Effector CD4-positive, alpha-beta T cell (primary cell): ENCODE measurements at places on chromosomes 6 and 20.

DNA sequence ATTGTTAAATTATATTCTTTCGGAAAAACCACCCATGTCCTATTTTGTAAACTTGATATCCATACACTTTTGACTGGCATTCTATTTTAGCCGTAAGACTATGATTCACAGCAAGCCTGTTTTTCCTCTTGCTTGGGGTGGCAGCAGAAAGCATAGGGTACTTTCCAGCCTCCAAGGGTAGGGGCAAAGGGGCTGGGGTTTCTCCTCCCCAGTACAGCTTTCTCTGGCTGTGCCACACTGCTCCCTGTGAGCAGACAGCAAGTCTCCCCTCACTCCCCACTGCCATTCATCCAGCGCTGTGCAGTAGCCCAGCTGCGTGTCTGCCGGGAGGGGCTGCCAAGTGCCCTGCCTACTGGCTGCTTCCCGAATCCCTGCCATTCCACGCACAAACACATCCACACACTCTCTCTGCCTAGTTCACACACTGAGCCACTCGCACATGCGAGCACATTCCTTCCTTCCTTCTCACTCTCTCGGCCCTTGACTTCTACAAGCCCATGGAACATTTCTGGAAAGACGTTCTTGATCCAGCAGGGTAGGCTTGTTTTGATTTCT, 2.1 kb upstream of the ESR1 start:
- DNase-seq = no peak

DNA sequence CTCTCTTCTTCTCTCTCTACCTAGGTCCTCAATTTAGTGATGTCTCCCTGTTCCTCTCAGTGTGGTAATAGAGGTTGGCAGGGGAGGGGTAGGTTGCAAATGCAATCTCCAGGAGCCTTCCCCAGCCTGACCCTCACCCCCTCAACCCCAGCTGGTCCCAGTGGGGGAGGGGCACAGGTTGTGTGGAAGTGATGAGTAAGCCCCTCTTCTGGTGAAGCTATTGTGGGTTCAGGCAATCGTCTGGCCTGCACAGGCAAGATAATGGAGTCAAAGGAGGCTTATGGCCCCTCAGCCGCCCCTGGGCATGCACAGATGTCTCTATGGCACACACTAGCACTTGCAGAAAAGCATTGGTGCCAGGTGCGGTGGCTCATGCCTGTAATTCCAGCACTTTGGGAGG, 10.8 kb upstream of the ADA start:
- DNase-seq = no peak

DNA sequence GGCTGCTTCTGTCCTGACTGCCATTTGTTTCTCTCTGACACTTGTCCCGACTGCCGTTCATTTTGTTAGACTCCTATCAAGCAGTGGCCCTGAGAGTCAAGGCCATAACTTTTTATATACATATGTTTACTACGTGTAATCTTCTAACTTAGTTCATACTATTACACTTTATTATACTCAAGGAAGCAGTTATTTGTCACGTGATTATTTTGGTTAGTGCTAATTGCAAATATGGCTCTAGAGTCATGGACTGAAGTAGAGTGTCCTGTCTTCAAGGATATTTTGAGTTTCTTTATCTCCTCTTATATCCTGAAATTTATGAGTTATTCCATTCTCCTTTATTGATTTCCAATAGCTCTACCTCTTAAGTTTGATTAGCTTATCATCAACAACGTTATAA, 294.2 kb upstream of the RNF217 start:
- DNase-seq = no peak

GRCh38 chr6:82761674-82762345, 303.8 kb downstream of the UBE3D start:
- no peak for DNase-seq

GRCh38 chr6:119643876-119644275, 294.3 kb upstream of the MAN1A1 start:
- DNase-seq = no peak

DNA sequence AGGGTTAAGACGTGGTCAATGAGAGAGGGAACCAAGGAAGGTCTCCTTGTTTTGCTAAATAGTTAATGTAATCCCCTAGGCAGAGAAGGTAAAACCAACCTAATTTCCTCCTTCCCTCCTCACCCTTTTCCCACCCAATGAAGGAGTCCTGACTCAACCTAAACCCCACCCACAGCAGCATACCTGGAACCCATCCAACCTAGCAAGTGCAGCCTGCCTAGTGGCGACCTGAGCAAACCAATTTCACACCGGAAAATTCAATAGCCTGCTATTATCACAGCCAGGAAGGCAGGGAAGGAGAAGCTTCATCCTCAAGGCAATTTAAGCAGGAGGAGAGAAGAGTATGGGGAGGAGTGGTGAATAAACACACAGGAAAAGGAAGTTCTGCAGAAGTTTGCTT, 46.9 kb downstream of the OSTM1 start:
- DNase-seq = no peak

GRCh38 chr6:28407401-28407800, 7.9 kb upstream of the ZSCAN12 start:
- DNase-seq = no peak

DNA sequence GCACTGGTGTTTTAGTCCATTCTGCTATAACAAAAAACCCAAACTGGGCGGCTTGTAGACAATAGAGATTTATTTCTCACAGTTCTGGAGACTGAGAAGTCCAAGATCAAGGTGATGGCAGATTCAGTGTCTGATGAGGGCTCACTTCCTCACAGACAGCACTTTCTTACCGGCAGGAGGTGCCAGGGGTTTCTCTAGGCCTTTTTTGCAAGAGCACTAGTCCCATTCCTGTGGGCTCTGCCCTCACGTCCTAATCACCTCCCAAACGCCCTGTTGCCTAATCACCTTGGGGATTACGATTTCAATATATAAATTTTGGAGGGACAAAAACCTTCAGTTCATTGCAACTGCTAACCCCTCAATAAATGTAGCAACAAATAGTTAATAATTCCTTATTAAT, 140.0 kb upstream of the SGK1 start:
- no peak for DNase-seq

- DNase-seq = no peak
Measured at GRCh38 chr20:8860011-8860495, 208.8 kb upstream of the PLCB4 start.

GRCh38 chr6:3270258-3270657, 11.5 kb downstream of the PSMG4 start:
- DNase-seq = no peak

- no peak for DNase-seq
Measured at GRCh38 chr6:129340983-129341382, 369.0 kb downstream of the ARHGAP18 start.

DNA sequence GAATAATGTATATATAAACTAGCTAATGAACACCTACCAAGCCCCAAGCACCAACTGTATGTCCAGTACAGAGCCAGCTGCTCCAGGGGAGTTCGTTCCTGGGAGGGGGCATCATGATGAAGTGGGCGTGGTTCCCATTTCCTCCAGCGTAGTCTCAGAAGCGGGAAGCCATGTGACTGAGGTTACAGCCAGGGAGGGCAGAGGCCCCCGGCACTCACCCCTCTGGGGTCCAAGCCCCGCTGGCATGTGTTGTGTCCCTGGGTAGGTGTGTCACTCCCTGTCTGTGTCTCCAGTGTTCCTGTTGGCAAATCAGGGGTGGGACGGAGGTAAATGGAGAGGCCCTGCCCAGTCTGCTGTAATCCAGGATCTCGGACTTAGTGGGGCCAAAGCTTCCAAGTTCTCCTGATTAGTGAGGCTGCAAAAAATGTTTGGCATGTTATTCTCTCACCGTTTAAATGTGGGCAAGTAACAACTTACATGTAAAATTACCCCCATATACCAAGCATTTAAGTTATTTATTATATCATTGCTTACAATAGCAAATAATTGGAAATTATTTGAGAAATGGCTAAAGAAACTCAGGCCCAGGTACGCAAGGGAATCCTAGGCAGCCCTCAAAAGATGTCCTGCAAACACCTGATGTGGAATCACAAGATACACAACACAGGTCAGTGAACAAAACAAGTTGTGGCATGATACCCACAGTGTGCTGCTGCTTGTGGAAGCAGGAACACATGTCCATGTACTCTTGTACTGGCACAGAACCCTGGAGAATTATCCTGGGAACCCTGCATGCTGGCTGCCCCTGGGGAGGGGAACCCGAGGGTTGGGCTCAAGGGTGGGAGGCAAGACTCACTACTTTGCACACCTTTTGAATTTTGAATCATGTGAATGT, 22.2 kb downstream of the FAM110A start:
- no peak for DNase-seq

GRCh38 chr6:109449795-109450673, 5.5 kb downstream of the MICAL1 start:
- no peak for DNase-seq

DNA sequence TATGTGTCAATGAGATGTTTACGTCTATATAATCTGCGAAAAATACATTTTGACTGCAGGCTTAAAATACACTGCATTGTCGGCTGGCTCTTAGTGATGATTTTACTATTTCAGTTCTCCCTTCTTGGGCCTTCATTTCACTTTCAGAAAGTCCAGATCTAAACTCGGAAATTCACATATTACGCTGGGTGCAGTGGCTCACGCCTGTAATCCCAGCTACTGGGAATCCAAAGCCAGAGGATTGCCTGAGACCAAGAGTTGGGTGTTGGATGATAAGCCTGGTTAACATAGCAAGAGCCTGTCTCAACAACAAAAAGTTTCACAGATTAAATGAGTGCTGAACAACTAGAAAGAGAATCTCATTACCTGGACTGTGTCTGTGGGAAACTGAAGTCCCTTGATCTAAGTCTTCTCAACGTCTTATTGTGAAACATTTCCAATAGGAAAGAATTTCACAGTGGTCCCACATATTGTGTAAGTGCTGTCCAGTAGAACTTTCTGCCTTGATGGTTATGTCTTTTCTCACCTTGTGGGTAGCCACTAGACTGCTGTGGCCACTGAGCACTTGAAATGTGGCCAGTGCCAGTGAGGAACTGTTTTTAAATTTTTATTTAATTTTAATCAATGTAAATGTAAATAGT, 1.9 kb downstream of the GINM1 start:
- DNase-seq = no peak

- DNase-seq = no peak
Measured at GRCh38 chr6:84771756-84772356, 7.5 kb upstream of the TBX18 start.

- DNase-seq = no peak
Measured at GRCh38 chr6:33860706-33861474, 57.1 kb upstream of the MLN start.

- DNase-seq = no peak
Measured at GRCh38 chr6:157604816-157605215, 218.2 kb upstream of the SNX9 start.

DNA sequence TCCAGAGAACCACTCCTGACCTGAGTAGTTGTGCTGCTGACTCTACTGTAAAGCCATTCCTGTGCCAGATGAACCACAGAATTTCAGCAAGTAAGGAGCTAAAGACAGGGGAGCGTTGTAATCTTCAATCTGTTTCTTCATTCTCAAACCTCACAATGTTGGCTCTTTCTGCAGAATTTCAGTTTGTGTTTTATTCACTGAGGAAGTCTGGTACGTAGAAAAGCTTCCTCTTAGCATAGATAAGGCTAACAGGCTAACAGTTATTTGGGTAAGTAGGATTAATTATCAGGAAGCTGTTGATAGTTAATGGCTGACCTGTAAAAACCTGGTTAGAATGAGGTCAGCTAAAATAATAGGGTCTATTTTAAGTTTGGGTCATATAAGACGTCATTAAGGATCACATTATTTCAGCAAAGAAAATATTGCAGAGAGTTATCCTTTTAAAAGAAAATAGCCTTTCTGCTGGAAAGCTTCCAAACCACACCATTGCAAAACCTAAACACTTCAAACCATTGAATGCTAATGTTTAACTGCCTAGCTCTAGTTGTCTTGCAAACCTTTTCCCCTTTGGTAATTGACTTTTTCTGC, 14.1 kb upstream of the TENT5A start:
- no peak for DNase-seq

GRCh38 chr6:47677381-47678100, 20.8 kb upstream of the ADGRF4 start:
- no peak for DNase-seq

DNA sequence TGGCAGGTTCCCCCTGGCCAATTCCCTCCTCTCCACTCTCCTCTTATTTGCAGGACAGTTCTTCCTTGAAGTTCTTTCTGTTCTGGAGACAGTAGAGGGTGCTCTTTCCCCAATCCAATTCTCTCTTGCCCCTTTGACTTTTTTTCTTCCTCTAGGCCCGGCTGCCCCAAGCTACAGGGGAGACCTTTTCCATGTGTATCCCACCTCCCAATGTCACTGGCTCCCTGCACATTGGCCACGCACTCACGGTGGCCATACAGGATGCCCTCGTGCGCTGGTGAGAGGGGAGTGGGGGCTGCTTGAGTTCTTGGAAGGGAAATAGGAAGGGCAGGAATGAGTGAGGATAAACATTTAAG, 1.5 kb downstream of the VARS2 start:
- no peak for DNase-seq

GRCh38 chr6:90541221-90541620, 45.7 kb downstream of the MAP3K7 start:
- no peak for DNase-seq

- peak; percentile 37 for DNase-seq
Measured at GRCh38 chr6:163554663-163555062, 140.1 kb downstream of the QKI start.

- DNase-seq = no peak
Measured at GRCh38 chr6:87723170-87724078, 21.4 kb upstream of the AKIRIN2 start.

GRCh38 chr6:51892750-51893149, 194.7 kb downstream of the PKHD1 start:
- no peak for DNase-seq

DNA sequence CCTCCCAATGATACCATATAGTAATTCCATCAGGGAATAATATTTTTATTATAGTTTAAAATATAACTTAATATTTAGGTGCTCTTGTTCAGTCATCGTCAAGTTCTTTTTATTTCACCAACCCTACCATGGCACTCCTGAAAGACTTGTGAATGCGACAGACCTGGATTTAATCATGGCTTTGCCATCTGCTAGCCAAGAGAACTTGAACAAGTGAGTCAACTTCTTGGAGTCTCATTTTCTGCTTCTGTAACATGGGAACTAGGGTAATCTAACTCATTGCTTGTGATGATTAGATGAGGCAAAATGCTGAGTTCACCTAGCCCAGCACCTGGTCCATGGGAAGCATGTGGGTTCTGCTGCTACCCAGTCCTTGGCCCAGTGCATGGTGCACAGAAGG, 62.9 kb downstream of the ESR1 start:
- DNase-seq = no peak

GRCh38 chr20:32484958-32485769, 100.0 kb downstream of the NOL4L start:
- DNase-seq = peak; percentile 74

DNA sequence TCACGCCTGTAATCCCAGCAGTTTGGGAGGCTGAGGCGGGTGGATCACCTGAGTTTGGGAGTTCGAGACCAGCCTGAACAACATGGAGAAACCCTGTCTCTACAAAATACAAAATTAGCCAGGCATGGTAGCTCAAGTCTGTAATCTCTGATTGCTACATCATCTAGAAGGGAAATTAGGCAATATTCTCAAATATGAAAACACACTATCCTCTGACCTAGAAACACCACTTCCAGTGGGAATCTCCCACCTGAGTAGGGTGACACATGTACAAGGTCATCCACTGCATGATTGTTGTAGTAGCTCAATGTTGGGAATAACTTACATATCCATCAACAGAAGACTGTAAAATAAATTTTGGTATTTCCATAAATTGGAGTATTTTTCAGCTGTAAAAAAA, 19.1 kb upstream of the SIRPD start:
- no peak for DNase-seq

GRCh38 chr20:48607544-48607865, 220.3 kb downstream of the PREX1 start:
- DNase-seq = no peak

- no peak for DNase-seq
Measured at GRCh38 chr6:137851669-137852068, 15.4 kb upstream of the TNFAIP3 start.
